Panc1 (cell line): ENCODE measurements at places on chromosomes 12 and 14.

DNA sequence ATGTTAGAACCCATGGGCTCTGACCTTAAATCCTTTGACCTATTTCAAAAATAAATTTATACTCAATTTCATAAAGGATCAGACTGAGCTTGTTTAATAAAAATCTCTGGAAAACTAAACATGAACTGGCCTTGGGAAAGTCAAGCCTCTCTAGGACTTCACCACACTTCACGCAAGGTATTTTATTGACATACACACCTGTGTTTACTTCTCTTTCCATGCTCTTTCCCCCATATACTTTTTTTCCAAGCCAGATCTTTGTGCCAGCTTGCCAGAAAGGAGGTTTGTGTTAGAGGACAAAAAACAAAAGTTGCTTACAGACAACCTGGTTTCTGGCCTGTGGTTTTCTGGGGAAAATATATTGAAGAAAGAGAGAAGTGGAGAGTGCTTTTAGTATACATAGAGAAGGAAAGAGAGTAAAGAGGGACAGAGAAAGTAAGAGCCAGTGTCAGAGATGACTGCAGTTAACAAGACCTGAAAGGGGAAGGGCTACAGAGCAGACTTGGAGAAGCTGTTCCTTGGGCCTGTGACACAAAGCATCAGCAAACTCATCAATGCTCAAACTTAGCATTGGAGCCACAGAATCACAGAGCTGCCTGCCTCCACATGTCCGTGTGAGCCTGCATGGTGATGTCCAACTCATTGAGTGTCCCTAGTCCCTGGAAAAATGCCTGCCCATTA, 77.3 kb upstream of the TMTC2 start:
- H3K4me1 ChIP-seq, result no peaks in the 10 kb centered on the region
- no peak overlapping the region for H3K27ac ChIP-seq
- no peak for DNase-seq
- no peak overlapping the region for H3K4me3 ChIP-seq
- H3K27me3 ChIP-seq, result no peaks in the 10 kb centered on the region
- no peaks in the 10 kb centered on the region for H3K36me3 ChIP-seq

GRCh38 chr12:11797317-11797913, 147.9 kb downstream of the ETV6 start:
- no peak overlapping the region for H3K4me3 ChIP-seq
- H3K4me1 ChIP-seq, result peaks cover 5% of the 10 kb centered on the region; the same call in 1 of the 2 replicates
- H3K36me3 ChIP-seq, result no peaks in the 10 kb centered on the region
- no peaks in the 10 kb centered on the region for H3K27me3 ChIP-seq

GRCh38 chr14:105483300-105484068, 3.2 kb upstream of the CRIP1 start:
- no peaks in the 10 kb centered on the region; the same call in 1 of the 2 replicates for H3K36me3 ChIP-seq
- no peak for DNase-seq
- H3K4me1 ChIP-seq, result peaks cover 59% of the 10 kb centered on the region
- no peaks in the 10 kb centered on the region for H3K27me3 ChIP-seq
- H3K27ac ChIP-seq, result no peak overlapping the region; the same call in 1 of the 2 replicates
- no peak overlapping the region for H3K4me3 ChIP-seq

DNA sequence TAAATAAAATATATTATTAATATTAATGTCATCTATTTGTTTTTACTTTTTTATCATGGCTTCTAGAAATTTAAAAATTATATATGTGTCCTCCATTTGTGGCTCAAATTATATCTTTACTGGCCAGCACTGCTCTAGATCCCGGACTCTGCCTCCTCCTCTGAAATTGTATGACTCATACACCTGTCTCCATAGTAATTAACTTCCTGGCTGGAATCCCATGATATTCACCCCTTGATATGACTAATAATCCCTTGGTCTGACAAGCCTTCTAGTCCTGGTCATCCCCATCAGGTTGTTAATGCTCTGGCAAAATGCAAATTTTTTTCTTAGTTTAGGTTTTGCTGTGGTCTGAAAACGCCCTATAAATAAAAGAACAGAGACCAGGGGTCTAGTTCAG, 116.2 kb downstream of the BMP4 start:
- H3K27me3 ChIP-seq, result no peaks in the 10 kb centered on the region
- H3K4me3 ChIP-seq, result no peak overlapping the region
- no peak overlapping the region for H3K27ac ChIP-seq
- DNase-seq, result no peak

DNA sequence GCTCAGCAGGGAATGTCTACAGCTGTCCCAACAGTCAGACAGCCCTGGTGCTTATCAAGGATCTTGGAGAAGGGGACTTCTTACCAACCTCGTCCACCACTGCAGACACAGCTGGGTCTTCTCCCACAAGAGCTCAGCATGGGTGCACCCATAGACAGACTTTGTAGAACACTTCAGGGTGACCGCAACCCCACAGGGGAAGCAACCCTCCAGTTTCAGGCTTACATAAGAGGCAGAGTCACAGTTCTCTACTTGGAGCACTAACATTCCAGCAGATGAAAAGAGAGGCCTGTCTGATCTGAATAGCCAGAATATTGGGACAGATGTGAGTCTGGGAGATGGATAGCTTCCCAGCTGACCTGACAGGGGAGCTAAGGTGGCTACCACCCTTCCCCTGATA, 3.5 kb upstream of the CLEC1A start:
- peaks cover 17% of the 10 kb centered on the region for H3K4me1 ChIP-seq
- DNase-seq, result no peak
- peak overlapping the region; percentile 75 for H3K27ac ChIP-seq
- H3K36me3 ChIP-seq, result no peaks in the 10 kb centered on the region

DNA sequence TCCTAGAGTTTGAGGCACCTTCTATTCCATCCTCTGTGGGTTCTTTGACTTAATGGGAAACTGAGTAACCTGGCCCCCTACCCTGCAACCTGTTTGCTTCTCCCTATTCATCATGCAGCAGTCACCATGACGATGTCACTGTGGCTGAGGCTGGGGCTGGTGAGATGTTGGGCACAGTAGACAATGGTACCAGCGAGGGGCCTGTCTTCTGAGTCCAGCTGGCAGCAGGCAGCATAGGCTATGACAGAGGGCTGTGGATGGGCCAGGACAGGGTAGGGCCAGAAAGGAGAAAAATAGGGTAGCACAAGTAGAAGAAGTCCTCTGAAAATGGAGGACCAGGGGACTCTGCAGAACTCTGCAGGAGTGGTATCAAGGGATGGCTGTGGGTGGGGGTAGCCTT, 2.0 kb downstream of the CIROP start:
- no peak overlapping the region for H3K4me3 ChIP-seq
- no peaks in the 10 kb centered on the region for H3K27me3 ChIP-seq
- H3K36me3 ChIP-seq, result no peaks in the 10 kb centered on the region
- DNase-seq, result no peak
- H3K27ac ChIP-seq, result no peak overlapping the region

GRCh38 chr14:39773387-39774126, 341.3 kb upstream of the FBXO33 start:
- no peak for DNase-seq
- H3K27ac ChIP-seq, result no peak overlapping the region
- no peaks in the 10 kb centered on the region for H3K27me3 ChIP-seq
- no peaks in the 10 kb centered on the region for H3K36me3 ChIP-seq
- no peaks in the 10 kb centered on the region for H3K4me1 ChIP-seq
- no peak overlapping the region for H3K4me3 ChIP-seq
